NCI-H2107 (cell line): ENCODE measurements at places on chromosomes 3 and 15.

DNA sequence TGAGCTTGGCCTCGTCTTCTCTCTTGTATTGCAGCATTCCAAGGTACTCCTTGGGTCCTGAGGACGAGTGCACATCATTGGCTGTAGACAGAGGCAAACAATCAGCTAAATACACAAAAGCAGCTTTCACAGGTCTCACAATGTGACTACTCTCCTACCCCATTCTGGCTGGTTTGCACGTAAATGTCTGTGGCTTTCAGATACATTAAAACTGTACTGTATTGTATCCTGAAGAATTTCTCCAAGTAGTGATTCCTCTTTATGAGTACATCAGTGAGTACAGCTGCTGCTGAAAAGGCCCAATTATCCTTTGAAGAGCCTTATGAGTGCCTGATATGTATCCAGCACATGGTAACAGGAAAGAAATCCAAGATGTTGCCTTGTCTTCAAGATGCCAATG, 22.0 kb upstream of the GNB5 start:
- DNase-seq: no peak

DNA sequence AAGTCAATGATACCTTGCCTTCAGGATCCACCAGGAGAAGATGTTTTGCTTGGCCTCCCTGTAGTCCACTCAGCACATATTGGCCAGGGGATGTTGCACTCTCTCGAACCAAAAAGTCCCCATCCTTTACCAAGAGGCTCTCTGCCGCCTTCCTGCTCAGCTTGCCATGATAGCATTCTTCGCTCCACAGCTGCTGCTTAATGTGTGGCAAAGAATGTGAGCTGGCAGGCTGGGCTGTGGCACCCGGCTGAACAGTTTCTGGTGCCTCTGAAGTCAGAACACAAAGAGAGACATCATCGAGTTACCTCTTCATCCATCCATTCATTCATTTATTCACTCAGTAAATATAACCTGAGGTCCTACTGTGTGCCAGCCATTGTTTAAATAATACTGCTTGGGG, 23.9 kb upstream of the CEP152 start:
- DNase-seq: no peak

- peak; percentile 20 for DNase-seq
Measured at GRCh38 chr15:81419332-81419943, 45.4 kb upstream of the TMC3 start.

- DNase-seq: no peak
Measured at GRCh38 chr3:63207066-63207590, 71.0 kb upstream of the SYNPR start.
